ENCODE measurements at places on chromosomes 11 and 22.

DNA sequence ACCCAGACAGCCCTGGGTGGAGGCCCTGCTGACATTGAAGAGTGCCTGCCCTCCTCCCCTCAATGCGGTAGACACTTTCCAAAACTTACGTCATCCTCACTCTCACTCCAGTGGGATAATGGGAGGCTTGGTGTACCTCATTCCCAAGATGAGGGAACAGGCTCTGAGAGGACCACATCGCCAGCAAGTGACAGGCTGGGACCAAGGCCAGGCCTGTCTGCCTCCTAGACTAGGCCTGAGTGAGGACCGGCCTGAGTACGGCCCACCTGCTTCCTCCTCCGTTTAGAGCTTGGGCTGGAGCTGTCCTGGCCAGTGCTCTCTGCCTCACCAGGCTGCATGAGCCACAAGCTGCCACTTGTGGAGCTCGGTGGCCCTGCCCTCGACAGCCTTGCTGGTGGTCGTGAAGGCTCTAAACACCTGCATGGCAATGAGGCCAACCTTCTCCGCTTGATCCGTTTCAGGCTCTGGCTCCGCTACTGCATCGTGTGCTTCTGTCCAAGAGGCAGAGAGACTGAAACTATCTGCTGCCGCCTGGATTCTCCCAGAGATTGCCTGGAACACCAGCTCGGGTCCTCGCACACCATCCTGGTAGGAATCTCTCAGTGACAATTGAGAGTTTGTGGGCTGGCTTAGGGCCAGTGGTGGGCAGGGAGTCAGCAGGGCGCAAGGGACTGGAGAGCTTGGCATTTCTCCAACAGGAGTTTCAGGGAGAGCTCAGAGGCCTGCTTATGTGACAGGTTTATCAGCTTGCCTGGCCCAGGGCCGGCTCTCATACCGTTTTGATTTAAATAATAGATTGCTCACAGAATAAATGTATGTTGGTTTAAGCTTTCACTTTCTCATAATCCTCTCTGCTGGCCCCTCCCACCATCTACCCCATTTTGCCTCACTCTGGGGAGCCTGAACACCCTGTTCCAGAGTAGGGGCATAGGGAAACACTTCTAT lies 9.4 kb downstream of the LRRC75B start:
- DNase-seq: no peak

GRCh38 chr11:86636275-86636674 lies 36.1 kb downstream of the ME3 start:
- DNase-seq: no peak

GRCh38 chr11:100905684-100906083 lies 218.6 kb downstream of the ARHGAP42 start:
- no peak for DNase-seq

GRCh38 chr11:132373405-132374143 lies 1003.2 kb downstream of the NTM start:
- DNase-seq: no peak

DNA sequence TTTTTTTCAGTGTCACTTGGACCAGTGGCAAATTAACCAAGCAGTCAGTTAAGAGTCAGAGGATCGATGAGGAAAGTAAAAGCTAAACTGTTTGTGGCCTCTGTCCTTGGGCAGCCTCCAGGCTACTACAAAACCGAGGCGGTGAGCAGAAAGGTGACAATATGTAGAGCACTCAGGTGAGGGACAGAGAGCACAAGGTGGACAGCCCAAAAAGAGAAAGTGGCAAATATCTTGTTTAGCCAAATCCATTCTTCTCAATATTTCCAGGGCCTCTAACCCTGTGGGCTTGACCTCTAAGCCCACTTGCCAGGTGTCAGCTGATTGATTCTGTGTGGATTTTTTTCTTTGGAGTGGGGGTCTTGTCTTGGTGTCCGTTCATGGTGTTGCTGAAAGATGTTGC lies 4202.2 kb upstream of the OR11H1 start:
- DNase-seq: no peak

GRCh38 chr11:45399166-45399565 lies 113.0 kb upstream of the SYT13 start:
- no peak for DNase-seq

GRCh38 chr22:32327066-32327465 lies 30.6 kb upstream of the RFPL3 start:
- no peak for DNase-seq

GRCh38 chr11:120141768-120142423 lies 4.0 kb upstream of the TRIM29 start:
- no peak for DNase-seq

DNA sequence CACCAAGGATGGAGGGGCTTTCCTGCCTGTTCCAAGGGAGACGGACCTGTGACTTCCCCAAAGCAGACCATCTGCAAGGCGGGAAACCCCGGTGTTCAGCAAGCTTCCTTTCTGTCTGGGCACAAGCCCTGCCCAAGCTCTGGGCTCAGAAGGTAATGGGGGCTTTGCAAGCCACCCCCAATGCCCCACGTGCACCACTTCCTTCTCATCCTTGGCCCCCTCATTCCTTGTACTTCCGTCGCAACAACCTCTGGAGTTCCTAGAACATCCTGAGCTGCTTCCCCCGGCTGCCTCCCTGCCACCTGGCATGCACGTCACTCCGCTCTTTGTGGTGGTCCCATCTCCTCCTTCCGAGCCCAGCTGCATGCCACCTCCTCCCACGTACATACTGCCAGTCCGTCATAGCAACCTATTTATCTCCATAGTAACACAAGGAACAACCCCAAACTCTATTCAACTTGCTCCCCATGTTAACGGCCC lies 3.9 kb downstream of the MYEOV start:
- DNase-seq: no peak

- DNase-seq: peak; percentile 53
These were observed 6.7 kb downstream of the CARD18 start for GRCh38 chr11:105132716-105133511.

DNA sequence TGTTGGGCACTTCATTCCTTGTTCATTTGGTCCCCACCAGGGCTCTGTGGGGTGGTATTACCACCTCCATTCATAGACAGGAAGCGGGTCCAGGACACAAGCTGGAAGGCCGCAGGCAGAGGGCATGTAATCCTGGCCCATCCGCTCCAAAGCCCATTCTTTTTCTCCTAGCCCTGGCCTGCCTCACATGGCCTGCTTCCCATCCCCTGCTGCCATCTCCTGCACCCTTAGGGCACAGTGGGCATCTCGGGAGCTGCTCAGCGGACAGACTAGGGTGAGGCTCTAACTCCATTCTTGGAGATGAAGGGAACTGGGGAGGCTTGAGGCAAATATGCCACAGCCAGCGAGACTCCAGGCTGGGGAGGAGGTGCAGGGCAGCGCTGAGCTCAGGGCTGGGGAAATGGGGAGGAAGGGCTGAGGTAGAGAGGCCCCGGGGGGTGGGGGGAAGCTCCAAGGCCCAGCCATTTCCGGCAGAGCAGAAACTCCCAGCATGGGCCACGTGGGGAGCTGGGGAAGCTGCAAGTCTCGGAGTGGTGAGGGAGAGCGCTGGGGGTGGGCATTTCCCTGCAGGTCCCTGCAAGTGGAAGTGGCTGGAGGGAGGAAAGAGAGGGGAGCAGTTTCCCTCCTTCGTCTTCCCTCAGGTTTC lies 14.3 kb upstream of the BCL9L start:
- no peak for DNase-seq

DNA sequence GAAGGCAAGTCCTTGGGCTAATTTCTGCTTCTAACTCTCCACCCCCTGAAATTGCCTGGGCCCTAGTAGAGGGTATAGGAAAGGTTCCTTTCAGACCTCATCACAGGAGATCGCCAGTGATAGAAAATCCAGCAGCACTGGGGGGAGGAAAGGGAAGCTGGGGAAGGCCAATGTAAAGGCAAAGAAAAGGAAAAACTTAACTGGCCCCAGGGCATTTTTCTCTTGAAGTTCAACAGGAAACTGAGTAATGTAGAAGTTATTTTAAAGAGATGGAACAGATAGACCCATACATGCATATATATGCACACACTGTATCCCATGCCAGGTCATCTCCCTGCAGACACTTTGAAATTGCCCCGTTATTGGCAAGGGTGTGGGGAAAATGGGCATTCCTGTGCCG lies 134.0 kb downstream of the TRIM44 start:
- no peak for DNase-seq

- no peak for DNase-seq
These were observed 46.5 kb upstream of the CRTAM start for GRCh38 chr11:122791836-122792235.

- DNase-seq: no peak
These were observed 1.9 kb upstream of the SMDT1 start for GRCh38 chr22:42077486-42078125.

DNA sequence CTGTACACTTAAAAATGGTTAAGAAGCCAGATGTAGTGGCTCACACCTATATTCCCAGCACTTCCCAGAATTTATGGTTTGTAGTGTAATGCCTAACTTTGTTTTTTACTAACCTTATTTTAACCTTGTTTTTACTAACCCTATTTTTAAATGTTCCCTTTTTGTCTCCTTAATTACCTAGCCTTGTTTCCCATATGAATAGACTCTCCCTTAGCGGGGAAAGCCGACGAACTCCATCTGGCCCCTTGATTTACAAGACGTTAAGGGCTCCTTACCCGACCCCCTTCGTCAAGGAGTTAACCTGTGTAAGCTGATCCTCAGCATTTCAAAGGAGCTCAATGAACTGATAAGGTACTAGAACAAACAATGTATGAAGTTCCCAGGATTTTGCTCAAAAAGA lies 17.1 kb downstream of the APOBEC3H start:
- DNase-seq: no peak

- no peak for DNase-seq
These were observed 38.1 kb upstream of the WT1 start for GRCh38 chr11:32473282-32473909.

DNA sequence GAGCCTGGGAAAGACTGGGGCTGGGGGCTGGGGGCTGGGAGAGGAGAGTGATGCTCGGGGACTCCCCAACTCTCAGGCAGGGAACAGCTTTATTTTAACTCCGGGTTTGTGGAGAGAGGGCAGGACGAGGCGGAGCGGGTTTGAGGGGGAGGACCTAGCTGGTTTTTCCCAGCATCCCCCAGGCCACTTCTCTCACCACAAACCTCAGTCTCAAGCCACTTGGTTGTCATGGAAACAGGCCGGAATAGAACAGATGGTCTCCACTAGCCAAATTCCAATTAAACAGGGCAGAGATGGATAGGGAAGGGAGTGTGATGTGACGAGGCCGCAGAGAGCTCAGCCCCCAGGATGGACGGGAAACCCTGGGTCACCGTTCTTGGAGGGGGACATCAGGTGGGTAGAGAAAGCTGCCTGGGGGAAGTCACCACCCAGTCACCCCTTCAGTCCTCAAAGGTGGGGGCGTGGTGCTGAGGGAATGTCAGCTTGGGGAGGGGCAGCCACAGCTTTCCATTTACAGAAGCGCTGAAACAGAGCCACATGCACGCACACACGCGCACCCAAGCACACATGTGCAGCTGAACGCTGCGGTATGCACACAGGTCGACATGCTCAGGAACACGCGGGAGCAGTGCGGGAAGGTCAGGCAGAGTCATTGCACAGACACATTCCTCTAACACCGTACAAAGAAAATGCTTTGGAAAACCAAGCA lies 19.2 kb downstream of the NECTIN1 start:
- DNase-seq: peak; percentile 71

GRCh38 chr11:59186130-59186594 lies 14.2 kb downstream of the DTX4 start:
- no peak for DNase-seq

DNA sequence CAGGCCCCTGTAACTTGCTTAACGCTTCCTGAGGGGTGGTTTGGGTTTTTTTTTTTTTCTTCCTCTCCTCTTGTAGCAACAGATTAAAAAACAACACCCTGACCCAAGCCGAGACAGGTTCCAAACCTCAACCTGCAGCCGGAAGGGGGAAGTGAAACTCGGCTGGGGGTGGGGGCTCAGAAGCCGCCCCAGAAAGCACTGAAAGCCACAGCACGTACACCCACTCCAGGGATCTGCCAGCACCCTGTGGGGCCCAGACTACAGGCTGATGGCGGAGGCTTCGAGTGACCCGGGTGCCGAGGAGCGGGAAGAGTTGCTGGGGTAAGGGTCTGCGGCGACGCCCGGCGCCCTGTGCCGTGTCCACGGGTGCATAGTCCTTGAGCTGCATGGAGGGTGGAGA lies at the start of gene LSP1:
Gene LSP1, plus strand, starts transcription at position 208 of the 400 bp plus-strand sequence. Its CDS starts 61 bp downstream, at position 269.
- DNase-seq: no peak

DNA sequence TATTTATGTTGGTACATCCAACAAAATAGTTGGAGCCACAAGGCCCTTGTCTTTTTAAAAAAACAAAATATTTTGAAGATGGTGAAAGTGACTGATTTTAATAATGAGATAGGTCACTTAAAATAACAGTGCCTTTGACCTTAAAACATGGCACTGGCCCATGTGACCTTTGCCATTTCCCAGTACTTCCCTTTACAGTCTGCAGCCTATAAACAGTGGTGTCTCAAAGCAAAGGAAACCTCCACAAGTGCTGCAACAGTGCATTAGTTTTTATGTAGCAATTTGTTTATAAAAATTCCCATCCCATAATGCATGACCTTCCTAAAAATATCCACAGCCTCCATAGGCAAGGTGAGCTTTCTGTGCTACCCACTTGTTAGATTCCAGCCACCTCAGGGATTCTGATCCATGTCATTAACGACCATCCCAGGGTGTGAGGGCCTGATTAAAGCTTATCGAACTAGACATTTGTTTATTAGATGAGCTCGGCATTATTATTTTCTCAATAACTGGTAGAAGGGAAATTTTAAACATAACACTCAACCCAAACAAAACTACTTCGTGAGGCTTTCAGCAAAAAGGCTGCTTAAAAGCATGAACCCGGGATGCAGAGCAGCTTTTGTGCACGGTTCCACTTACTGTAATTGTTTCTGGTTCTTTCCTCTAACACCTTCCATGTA lies 28.0 kb upstream of the CRKL start:
- DNase-seq: no peak

DNA sequence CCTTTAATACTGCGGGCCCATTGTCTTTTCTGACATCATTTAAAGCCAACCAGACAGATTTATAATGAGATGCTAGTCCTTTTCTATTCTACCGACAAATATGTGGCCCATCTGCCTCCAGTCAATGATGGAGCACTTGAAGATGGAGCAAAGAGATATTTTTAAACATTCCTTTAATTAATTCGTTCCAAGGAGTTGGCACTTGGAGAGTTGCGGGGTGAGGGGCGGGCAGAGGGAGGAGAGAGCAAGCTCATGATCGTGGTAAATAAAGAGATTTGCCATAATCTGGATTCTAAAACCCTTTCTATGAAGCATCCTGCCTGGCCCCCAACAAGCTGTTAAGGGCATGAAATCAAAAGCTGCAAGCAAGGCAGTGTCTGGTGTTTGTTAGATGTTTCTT lies 5.0 kb downstream of the SLC1A2 start:
- no peak for DNase-seq

GRCh38 chr11:44351898-44352498 lies 42.1 kb upstream of the ALX4 start:
- DNase-seq: no peak

- no peak for DNase-seq
These were observed 1.4 kb downstream of the TSGA10IP start for GRCh38 chr11:65946655-65947054.
